ENCODE measurements at places on chromosomes 16 and 17.

DNA sequence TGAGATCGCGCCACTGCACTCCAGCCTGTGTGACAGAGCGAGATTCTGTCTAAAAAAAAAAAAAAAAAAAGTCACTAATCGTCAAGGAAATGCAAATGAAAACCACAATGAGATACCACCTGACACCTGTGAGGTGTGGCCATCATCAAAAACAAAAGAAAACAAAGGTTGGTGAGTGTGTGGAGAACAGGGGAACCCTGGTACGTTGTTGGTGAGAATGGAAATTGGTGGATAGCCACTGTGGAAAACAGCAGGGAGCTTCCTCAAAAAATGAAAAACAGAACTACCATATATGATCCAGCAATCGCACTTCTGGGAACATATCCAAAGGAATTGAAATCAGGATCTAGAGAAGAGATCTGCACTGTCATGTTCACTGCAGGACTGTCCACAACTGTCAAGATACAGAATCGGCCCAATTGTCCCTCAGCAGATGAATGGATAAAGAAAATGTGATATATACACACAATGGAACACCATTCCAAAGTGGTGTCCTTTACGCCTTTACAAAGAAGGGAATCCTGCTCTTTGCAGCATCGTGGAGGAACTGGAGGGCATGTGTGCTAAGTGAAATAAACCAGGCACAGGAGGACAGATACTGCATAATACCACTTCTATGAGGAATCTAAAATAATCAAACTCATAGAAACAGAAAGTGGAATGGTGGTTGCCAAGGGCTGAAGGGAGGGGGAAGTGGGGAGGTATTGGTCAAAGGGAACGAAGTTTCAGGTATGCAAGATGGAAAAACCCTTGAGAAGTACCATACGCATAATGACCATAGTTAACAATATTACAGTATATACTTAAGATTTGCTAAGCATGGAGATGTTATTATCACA is 63.5 kb upstream of the PLCG2 start:
- DNase-seq: no peak

DNA sequence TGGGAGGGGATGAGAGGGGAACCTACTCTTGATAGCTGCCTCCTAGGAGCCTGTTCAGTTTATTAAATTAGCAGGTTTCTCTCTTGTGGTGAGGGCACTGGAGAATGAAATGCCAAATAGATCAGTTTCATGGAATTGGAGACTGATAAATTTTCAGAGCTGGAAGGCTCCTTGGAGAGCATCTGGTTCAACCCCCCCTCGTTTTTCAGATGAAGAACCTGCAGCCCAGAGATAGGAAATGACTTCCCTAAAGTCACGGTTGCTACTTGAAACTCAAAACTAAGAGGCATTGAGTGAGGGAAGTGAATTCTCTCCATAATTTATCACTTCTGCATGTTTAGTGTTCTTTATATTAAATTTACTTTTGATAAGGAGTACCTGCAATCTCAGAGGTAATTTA is 366.0 kb upstream of the CCL2 start:
- DNase-seq: no peak

DNA sequence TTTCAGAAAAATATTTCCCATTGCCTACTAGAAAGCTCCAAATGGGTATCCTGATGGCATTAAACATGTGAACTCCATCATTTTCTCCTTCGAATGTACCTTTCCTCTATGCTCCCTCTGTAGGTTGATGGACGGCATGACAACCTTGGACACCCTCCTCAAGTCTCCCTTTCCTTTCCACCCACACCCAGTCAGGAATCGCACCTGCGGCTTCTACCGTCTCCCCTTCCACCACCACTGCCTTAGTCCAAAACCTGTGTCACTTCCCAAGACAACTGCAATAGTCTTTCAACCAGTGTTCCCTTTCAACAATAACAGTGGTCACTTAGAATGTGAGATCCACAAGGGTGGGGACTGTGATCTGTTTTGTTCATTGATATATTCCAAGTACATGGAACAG is 233.1 kb upstream of the AXIN2 start:
- no peak for DNase-seq

DNA sequence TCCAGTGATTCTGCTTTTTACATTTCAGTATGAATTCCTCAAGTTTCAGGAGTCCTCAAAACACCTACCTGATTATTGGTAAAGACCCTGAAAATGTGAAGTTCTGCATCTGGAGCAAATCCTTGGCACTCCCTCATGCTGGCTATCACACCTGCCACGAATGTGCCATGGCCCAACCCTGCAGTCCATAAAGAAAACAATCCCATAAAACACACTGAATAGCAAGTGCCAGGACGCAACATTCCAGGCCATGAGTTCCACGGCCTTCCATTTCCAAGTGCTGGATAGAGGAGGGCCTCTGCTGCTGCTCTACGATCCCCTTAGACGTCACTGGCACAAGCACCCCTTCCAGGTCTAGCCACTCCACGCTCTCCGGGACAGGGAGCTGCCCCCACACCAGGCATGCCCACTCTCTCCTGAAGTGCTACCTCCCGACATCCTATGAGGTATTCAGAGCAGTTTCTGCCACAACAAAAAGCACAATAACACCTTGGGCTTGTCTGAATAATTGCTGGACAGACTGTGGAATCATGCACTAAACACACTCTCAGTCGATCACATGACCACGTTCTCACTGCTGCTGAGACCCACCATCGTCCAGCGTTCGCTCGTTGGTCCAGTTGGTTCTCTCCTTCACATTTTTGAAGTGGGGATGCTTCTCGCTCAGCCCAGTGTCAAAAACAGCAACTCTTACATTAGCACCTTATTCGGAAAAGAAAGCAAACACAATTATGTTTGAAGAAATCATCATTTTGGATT is 23.4 kb downstream of the MBTPS1 start:
- no peak for DNase-seq

- DNase-seq: no peak
Observed at GRCh38 chr17:29588017-29588561, 1.4 kb downstream of the GIT1 start.

DNA sequence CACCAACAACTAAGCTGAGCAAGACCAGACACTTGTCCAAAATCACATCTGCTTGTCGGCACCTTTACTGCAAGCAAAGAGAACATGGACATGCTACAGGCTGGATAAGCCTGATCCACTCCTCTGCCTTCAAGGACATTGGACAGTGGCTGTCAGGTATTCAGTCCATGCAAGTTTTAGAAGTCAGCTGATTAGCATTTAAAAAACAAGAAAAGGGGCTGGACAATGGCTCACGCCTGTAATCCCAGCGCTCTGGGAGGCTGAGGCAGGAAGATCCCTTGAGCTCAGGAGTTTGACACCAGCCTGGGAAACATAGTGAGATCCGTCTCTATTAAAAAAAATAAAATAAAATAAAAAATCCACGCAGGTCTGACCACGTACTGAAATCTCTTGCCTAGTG is 20.3 kb downstream of the PARN start:
- no peak for DNase-seq

DNA sequence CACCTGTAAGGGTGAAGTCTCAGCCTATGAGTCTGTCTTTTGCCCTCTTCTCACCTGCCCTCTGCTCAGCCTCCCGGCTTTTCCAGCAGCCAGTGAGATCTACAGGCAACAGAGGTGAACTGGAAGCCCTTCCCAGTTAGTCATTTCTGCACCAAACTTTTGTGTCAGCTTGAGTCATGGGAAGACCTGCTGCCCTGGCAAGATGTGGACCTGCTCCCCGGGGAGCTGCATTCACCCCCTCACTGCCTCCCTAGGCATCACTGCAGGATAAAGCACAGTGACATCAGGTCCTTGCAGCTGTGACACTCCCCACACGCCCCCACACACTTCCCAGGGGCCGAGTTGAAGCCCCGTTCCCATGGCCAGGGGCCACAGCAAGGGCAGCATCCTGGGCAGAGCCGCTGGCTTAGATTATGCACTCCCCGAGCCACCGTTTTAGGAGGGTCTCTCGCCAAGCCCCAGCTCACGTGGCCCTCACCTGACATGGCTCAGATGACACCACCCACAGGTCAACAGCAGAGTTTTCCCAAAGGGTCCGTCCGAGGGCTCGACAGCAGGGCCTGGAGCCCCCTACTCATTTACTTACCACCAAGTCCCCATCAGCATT is 6.5 kb upstream of the ABR start:
- no peak for DNase-seq

- DNase-seq: no peak
Observed at GRCh38 chr16:75534560-75535205, 1.2 kb downstream of the CHST5 start.

- DNase-seq: no peak
Observed at GRCh38 chr16:54720259-54720658, 210.4 kb upstream of the IRX5 start.

DNA sequence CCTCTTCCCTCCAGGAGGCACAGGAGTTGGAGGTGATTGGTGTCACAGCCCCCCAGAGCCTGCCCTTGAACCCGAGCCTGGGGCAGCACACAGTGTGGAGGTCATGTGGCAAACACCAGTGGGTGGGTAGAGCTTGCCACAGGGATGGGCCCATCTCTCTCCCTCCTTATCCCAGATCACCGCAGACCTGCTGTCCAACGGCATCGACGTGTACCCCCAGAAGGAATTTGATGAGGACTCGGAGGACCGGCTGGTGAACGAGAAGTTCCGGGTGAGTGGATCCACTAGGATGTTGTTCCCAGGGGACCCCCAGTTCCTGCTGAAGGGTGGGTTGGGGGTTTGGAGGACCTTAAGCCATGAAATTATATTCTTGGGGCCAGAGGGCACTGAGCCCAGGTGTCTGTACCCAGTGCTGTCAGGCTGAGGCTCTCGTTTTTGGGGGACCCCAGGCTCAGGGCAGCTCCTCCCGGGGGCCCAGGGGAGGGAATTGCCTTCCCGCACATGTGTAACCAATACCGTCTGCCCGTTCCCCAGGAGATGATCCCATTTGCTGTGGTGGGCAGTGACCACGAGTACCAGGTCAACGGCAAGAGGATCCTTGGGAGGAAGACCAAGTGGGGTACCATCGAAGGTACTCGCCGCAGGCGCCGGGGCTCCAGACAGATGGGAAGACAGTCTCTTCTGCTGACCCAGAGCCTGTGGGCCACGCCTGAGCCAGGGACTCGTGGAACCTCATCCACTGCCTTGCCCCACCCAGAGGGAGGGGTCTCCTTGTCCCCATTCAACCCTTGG is 351.9 kb downstream of the SEC14L1 start:
- peak; percentile 41 for DNase-seq

DNA sequence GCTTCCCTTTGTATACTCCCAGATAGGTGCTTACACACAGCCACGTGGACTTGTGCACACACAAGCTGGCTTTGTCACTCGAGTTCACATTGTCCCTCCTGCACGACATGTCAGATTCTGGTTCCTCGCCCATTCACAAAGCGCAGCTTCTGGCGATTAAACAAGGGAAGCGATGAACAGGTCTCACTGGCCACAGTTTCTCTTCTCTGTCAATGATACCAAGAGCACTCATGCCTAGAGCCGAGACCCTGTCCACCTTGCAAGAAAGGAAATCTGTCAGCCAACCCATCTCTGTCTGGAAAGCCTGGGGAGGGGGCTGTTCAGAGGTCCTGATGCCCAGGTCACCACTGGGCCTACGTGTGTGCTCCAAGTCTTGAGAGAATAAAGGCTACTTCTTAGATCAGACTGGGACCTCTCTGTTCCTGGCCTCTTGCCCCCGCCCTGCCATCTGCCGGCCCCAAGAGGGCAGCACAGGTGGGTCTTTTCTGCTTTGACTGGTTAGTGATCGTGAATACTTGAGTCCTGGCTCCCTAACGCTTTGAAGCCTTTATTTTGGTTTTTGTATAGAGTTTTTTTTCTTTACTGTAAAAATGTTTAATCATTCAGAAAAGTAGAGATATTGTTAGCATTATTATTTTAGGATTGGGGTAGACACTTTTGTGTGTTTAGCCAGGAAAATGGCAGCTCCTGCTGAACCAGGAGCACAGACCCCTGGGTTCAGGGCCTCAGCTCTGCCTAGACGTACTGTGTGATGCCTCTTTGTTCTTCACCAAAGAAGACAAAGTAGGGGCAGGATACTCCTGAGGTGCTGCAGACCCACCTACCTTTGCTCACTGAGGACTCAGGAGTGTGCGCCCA is 104.7 kb downstream of the MRM1 start:
- no peak for DNase-seq

DNA sequence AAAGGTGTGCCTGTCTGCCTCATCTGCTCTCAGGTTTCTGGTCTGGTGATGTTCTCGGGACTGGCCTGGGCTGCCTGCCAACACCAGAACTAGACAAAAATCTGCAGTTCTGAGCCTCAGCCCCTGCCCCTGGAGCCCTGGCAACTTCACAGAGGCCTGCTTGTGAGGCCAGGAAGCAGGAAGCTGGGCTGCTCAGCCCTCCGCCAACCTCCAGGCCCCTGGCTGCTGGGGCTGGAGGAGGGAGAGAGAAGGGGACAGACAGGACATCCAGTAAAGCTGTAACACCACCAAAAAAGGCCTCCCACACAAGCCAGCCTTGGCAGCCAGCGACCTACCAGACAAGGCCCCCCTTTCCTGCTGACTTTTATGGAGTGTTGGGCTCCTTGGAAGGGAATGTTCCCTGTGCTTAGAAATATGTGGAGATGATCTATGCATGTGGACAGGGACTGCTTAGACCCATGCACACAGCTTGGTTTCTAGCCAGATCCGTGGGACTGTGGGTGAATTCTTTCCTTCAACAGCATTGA is 157.6 kb downstream of the XYLT1 start:
- DNase-seq: no peak

DNA sequence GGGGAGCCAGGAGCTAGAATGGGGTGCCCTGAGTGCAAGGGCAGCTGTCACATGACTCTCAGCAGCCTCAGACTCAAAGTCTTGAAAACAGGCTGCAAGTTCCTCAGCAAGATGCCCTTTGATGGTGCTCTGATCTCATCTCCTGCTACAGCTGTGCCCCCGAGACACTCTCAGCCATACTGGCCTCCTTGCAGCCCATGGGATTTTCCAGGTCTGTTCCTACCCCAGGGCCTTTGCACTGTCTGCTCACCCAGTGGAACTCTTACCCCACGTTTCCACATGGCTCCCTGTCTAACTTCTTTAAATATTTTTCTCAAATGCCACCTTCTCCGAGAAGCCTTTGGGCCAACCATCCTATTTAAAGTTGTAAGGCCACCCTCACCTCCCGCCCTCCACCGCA is 146.9 kb downstream of the C16orf95 start:
- DNase-seq: no peak

DNA sequence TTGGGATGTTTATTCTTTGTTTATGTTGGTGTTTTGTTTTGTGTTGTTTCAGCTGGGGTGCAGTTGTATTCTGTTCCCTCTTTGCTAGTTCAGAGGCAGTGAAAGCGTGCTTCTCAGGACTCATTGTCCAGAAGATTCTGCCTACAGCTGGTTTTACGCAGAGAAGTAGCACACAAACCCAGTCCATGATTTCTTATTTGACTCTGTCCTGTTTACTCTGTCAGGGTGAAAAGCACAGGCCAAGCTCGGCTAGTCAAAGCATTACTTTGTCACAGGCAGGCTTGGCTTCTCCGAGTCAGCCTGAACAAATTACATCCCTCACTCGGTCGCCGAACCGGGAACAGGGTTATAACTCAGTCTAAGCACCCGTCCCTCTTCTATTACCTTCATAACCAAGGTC is 435.0 kb downstream of the MAF start:
- no peak for DNase-seq

DNA sequence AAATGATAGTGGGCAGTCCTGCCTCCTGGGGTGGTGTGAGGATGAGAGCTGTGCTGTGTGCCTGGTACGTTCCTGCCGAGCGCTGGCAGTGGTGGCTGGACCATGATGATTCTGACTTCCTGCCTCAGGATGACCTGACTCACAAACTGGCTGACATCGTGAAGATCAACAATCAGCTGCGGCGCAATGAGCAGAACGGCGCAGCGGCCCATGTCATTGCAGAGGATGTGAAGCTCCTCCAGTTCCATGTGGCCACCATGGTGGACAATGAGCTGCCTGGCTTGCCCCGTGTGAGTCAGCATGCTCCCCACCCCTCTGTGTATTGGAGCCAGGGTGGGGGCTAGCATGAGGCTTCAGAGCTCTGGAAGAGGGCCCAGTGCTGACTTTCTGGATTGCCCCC is 13.1 kb downstream of the POLR2A start:
- DNase-seq: no peak
